ENCODE measurements at places on chromosomes 12 and 14. TPM values are rescaled to one million over a fixed set of nuclear protein-coding genes. Genes with fewer than 3 reads are reported as not detected.

DNA sequence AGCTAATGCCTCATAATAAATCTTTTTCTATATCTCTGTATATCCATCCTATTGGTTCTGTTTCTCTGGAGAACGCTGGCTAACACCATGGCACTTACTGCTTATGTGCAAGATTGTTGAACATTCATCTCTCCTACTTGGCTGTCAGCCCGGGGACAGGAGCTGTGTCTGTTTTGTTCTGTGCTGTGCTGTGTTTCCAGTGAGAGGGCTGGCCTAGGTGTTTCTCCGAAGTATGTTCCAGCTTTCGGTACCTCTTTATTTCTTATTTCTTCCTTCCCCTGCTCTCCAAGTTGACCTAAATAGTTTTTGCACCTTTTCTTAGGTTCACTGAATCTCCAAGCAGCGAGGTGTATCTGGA lies 18.8 kb upstream of the NR4A1 start:
- DNase-seq, result peak; percentile 82

GRCh38 chr12:104906695-104907094 lies 51.4 kb downstream of the SLC41A2 start:
- DNase-seq, result no peak

DNA sequence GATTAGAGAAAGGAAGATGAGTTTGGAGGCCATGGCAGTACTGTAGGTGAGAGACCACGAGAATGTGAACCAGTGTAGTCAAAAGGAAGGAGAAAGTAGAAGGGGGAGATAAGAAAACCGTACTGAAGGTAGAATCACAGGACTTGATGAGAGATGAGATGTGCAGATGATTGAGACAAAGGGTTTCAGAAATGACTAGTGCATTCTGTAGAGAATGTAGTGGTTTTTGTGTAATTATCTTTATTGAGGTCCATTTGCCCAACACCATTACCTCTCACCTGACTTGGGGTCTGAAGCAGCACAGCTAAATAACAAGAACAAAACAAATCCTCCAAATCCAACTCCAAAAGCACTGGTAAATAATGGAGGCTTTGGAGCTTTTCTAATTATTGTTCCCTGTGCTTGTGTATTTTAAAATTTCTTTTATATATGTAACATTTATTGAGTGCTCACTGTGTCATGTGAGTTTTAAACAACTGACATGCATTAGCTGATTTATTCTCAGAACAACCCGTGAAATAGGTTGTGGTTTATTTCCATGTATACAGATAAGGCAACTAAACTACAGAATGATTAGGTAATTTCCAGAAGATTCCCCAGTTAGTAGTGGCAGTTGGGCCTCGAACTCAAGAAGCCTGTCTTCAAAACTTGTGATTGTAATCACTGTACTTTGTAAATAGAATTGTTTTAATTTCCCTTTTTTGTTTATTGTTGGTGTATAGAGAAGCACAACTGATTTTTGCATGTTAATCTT lies 390.0 kb downstream of the AEBP2 start:
- no peak for DNase-seq

Gene AVPR1A
- total RNA-seq, result 1.9 TPM

DNA sequence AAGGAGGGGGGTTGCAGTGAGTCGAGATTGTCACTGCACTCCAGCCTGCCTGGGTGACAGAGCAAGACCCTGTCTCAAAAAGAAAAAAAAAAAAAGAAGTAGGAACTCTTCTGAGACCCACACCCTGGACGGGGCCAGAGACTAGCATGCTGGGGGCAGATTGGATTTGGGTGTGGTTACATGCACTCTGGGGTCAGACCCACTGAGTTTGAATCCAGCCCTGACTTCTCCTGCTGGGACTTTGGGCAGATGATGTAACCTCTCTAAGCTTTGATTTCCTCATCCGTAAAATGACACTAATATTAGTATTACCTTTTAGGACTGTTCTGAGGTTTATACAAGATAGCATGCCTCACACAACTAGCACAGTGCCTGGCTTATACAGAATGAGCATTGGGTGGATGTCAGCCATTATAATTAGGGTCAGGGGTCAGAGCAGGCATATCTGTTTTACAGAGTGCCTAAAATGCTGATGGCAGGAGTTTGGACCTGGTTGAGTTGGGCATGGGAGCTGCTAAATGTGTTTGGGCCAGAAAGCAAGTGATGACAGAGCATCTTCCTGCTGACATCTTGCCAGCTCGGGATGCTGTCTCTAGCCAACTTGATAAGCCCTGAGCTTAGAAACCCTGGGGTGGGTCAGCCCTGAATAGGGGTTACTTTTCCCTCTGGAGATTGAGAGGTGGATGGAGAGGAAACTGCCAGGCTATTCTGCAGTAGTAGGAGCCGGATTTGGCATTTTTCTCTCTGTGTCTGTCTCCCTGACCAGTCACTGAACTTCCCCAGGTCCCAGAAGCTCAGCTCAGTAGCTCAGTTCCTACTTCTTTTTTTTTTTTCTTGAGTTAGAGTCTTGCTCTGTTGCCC lies 15.5 kb downstream of the TPCN1 start:
- DNase-seq, result peak; percentile 60

GRCh38 chr14:102760496-102761193 lies 16.6 kb upstream of the TRAF3 start:
- no peak for DNase-seq

Measured in left cardiac atrium (tissue), 4 donors.